ENCODE measurements at places on chromosomes 12 and 14. TPM values are rescaled to one million over a fixed set of nuclear protein-coding genes. Genes with fewer than 3 reads are reported as not detected.

OLR1 gene
- not detected for total RNA-seq

B4GALNT3 gene
- 246 TPM for total RNA-seq

RASAL1 gene
- 8.8 TPM for total RNA-seq

DTX1 gene
- total RNA-seq: 6.2 TPM

ETNK1 gene
- total RNA-seq: 35.3 TPM

C12orf50 gene
- total RNA-seq: not detected

ZFHX2 gene
- total RNA-seq: under 0.01 TPM

CD27 gene
- total RNA-seq: not detected

TSHR gene
- total RNA-seq: 0.45 TPM

SLC25A29 gene
- total RNA-seq: 25.7 TPM

RGS6 gene
- 11.2 TPM for total RNA-seq

BEST3 gene
- total RNA-seq: not detected

KIF21A gene
- total RNA-seq: 45.9 TPM

LALBA gene
- total RNA-seq: not detected

TCL1B gene
- not detected for total RNA-seq

ANO4 gene
- total RNA-seq: not detected

SERPINA10 gene
- not detected for total RNA-seq

GRIP1 gene
- 8.0 TPM for total RNA-seq

HSP90AA1 gene
- 250 TPM for total RNA-seq

GPR135 gene
- 0.89 TPM for total RNA-seq

KRT79 gene
- total RNA-seq: not detected

KRT74 gene
- not detected for total RNA-seq

NRXN3 gene
- 0.29 TPM for total RNA-seq

KRT6C gene
- not detected for total RNA-seq

TEDC1 gene
- 167 TPM for total RNA-seq

PZP gene
- total RNA-seq: not detected

NDUFB1 gene
- total RNA-seq: 517 TPM
